ENCODE measurements at places on chromosomes 11 and 22.

DNA sequence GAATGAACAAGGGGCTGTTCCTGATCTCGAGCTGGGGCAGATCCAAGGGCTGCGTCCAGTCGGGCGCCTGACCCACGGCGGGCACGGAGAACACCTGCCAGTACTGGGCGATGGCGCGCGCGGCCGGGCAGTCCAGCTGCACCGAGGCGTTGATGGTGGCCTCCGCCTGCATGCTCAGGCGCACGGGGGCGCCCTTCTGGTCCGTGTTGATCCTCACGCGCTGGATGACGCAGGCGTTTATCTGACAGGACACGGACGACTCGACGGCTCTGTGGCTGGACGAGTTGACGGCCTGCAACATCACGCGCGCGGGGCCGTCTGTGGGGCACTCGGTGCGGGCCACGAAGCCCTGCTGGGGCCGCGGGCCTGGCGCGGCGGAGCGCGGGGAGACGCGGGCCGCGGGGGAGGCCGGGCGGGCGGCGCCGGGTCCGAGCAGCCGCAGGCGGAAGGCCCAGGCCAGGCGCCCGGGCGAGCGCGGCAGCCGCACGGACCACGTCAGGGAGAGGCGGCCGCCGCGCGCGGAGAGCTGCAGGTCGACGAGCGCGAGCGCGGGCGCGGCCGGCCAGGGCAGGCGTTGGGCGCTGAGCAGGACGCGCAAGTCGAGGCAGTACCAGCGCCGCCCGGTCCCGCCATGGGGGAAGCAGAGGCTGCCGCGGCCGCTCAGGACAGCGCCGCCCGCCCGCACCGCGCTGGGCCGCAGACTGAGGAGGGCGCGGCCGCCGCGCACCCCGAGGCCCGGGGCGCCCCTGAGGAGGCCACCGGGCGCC, 511 bp downstream of the PKDREJ start:
- no peak for DNase-seq

GRCh38 chr11:65206441-65206841, 24.7 kb downstream of the CAPN1 start:
- DNase-seq, result no peak

GRCh38 chr11:74783241-74783871, 34.7 kb downstream of the RNF169 start:
- DNase-seq, result no peak

DNA sequence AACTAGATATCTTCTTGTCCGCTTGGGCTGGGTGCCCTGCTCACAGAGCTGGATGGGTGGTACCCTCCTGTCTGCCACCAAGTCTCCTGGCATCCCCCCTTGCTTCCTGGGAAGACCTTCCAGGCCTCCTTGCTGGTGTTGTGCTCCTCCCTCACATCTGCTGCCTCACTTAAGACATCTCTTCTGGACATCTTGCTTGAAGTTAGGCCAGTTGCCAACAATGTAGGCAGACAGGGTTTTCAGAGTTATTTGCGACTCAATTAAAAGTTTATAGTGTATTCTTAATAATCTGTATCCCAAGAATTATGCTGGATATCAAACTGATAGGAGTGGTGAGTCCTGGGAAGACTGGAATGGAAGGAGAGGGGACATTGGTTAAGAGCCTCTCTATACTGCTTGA, 64.0 kb upstream of the TNRC6B start:
- no peak for DNase-seq

DNA sequence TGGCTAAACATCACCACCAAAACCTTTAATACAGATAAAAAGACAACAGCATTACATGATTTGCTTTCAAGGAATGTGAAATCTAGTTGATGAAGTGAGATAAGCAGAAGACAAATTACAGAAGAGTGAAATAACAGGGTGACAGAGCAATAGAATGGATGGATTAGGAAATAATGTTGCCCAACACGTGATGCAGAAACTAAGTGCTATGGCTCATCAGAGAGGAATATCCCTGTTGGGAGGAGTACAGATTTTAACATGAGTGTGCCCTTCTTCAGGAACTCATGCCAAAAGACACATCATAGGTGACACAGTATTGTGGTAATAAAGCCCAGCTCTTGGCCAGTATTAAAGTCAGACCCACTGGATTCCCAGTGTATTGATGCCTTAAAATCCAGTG, 176.6 kb upstream of the RAG2 start:
- DNase-seq, result no peak

GRCh38 chr11:87022254-87022653, 15.5 kb upstream of the TMEM135 start:
- DNase-seq, result no peak

- no peak for DNase-seq
Measured at GRCh38 chr22:27239520-27239919, 562.0 kb downstream of the MN1 start.

- DNase-seq, result no peak
Measured at GRCh38 chr11:74611369-74611861, 19.0 kb downstream of the POLD3 start.

- DNase-seq, result no peak
Measured at GRCh38 chr11:41175304-41175972, 284.0 kb downstream of the LRRC4C start.

DNA sequence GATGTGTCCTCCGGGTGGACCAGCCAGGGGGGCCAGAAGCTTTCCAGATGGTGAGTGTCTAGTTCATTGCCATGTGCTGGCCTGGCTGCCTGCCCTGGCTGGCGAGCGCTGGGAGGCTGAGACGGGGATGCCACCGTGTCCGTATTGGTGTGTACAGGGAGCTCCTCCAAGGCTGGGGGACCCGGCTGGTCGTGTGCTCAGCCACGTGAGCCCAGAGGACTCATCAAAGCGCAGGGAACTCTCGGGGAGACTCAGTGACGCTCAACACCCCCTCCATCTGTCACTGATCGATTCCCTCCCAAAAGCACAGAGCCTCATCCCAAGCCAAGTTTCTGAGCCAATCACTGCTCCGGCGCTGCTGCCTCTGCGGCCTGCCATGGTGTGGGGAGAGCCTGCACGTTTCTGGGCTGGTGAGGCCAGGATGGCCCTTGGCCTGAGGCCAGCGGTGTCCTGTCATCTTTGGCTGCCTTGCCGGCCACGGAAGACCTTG, 423.7 kb downstream of the SHANK2 start:
- DNase-seq, result no peak

DNA sequence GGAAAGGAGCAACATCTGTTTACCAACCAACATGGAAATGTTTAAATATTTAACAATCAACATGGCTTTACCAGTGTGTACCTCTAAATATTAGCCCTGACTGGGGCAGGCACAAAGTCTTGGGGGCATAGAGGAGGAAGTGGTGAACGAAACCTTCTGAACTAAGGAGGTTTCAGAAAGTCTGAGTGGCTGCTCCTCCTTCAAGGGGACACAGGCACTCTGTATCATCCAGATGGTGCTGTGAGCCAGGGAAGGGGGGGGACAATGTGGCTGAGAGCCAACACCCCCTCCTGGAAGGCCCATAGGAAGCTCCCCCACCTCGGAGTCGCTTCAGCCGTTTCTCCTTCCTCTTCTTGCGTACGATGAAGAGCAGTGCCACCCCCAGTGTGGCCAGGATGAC, 107.7 kb downstream of the CEP164 start:
- DNase-seq, result no peak

GRCh38 chr11:123219066-123219690, 24.1 kb upstream of the CLMP start:
- DNase-seq, result no peak

GRCh38 chr11:67287355-67288197, 1.5 kb upstream of the ANKRD13D start:
- DNase-seq, result no peak

- DNase-seq, result no peak
Measured at GRCh38 chr11:1857064-1857463, 4.2 kb downstream of the LSP1 start.

GRCh38 chr22:47806894-47807293, 1044.4 kb downstream of the TBC1D22A start:
- DNase-seq, result no peak

- no peak for DNase-seq
Measured at GRCh38 chr22:27668828-27669797, 132.4 kb downstream of the MN1 start.

Data from stimulated activated CD4-positive, alpha-beta T cell treated with anti-CD3 and anti-CD28 coated beads, Interleukin-2, amount 100 ng/mL, for 4 hours (primary cell).